SJSA1 (cell line): ENCODE measurements at places on chromosomes 7 and 10. TPM values are rescaled to one million over a fixed set of nuclear protein-coding genes. Genes with fewer than 3 reads are reported as not detected.

- H3K4me3 ChIP-seq = no peak overlapping the region
- H3K4me1 ChIP-seq = no peaks in the 10 kb centered on the region; the same call in 1 of the 2 replicates
- no peak for DNase-seq
- no peak overlapping the region for H3K27ac ChIP-seq
- no peaks in the 10 kb centered on the region for H3K36me3 ChIP-seq
- H3K27me3 ChIP-seq = no peaks in the 10 kb centered on the region
These were observed 51.0 kb upstream of the ELN start for GRCh38 chr7:73976761-73977618.

DNA sequence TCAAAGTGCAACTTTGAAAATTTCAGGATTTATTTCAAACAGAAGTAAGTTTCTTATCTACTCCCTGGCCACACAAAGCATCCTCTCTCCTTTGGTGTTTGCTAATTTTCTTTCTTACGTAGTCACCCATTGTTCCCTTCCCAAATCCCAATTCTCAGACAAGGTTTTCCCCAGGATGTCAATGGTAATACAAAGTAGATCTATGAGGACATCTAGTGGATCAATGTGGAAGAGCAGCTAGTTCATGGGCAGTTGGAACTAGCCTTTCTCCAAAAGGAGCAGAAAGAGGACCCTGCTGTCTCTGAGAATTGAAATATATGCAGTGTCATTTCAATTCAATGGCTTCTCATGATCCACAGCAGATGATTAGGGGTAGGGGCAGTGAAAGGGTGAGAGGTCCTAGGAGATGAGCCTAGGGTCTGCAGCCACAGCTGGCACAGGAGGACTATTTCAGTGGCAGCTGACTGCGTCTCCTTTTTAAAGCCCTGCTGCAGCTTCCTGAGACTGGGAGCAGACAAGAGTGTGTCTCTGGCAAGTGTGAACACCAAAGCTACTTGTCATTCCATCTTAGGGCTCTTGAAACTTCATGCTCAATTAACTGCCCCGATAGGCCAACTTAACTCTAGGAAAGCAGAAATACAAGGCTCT is 632.6 kb downstream of the KCNMA1 start:
- H3K4me3 ChIP-seq = no peak overlapping the region
- DNase-seq = no peak
- no peaks in the 10 kb centered on the region for H3K4me1 ChIP-seq
- no peaks in the 10 kb centered on the region for H3K36me3 ChIP-seq
- no peaks in the 10 kb centered on the region; the same call in 1 of the 2 replicates for H3K27me3 ChIP-seq

- H3K27me3 ChIP-seq = no peaks in the 10 kb centered on the region
- no peak overlapping the region for H3K4me3 ChIP-seq
- DNase-seq = no peak
- H3K4me1 ChIP-seq = peaks cover 7% of the 10 kb centered on the region
- H3K27ac ChIP-seq = no peak overlapping the region
These were observed 73.7 kb downstream of the ABLIM1 start for GRCh38 chr10:114584419-114584818.

GRCh38 chr7:37149051-37149772 is 299.5 kb downstream of the ELMO1 start:
- DNase-seq = no peak
- H3K27me3 ChIP-seq = no peaks in the 10 kb centered on the region
- no peak overlapping the region for H3K27ac ChIP-seq
- H3K36me3 ChIP-seq = no peaks in the 10 kb centered on the region
- H3K4me3 ChIP-seq = no peak overlapping the region
- H3K4me1 ChIP-seq = no peaks in the 10 kb centered on the region

GRCh38 chr10:35502692-35503091 is 102.4 kb upstream of the GJD4 start:
- H3K36me3 ChIP-seq = no peaks in the 10 kb centered on the region; the same call in 1 of the 2 replicates
- no peak for DNase-seq
- no peaks in the 10 kb centered on the region for H3K27me3 ChIP-seq
- H3K4me3 ChIP-seq = no peak overlapping the region
- H3K4me1 ChIP-seq = no peaks in the 10 kb centered on the region

Gene HGF
- 0.08 TPM in 1 of 2 replicates, not detected in the other for total RNA-seq
